Testis (tissue), 5 donors: ENCODE measurements at places on chromosomes 4 and X. TPM values are rescaled to one million over a fixed set of nuclear protein-coding genes. Genes with fewer than 3 reads are reported as not detected.

The SMIM10 gene
- total RNA-seq = 58.4 TPM

The PAK3 gene
- 14.1 TPM for total RNA-seq

The PNMA3 gene
- total RNA-seq = 35.0 TPM

The NOCT gene
- 19.0 TPM for total RNA-seq

The DMRTC1 gene
- not detected for total RNA-seq

The GASK1B gene
- total RNA-seq = 19.8 TPM

The REELD1 gene
- total RNA-seq = 1.3 TPM

The MAGED4 gene
- total RNA-seq = 0.39 TPM

The SPATA18 gene
- 40.5 TPM for total RNA-seq

The RHOH gene
- total RNA-seq = 0.39 TPM

The MAGEA10 gene
- total RNA-seq = 6.1 TPM

The KIT gene
- 10.6 TPM for total RNA-seq
